ENCODE measurements at places on chromosomes 16 and 17.
A peak's percentile ranks its signal among the peaks of the same experiment; 100 is the strongest.

DNA sequence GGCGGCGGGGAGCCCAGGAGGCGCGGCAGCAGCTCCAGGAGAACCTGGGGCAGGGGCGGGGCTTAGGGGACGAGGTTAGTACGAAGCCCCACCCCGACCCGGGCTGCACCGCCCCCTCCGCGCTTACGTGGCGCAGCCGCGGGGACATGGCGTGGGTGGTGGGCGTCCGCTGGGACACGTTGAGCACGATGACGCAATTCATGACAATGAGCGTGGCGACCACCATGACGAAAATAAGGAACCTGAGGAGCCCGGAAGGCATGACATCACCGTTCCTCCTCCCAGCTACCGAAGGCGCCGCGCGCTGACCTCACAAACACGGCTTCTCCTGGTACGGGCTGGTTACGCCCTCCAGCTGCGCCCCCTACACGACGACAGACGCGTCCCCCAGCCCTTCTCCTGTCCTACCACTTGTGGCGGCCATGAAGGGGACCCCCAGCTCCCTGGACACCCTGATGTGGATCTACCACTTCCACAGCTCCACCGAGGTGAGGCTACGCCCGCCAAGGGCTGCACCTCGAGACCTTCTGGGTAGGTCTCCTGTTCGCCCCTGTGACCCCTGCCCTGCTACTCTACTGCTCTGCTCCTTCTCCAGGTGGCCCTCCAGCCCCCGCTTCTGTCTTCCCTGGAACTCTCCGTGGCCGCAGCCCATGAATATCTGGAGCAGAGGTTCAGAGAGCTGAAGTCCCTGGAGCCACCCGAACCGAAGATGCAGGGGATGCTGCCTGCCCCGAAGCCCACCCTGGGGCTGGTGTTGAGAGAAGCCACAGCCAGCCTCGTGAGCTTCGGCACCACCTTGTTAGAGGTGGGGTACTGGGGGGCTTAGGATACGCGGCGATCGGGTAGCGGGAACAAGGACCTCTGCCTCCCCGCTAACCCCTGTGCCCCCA, at the start of gene C17orf107:
C17orf107 (plus strand) TSS at position 196 of the 890 bp plus-strand sequence; CDS start at position 423, 227 bp downstream.
- DNase-seq: peak; percentile 99

DNA sequence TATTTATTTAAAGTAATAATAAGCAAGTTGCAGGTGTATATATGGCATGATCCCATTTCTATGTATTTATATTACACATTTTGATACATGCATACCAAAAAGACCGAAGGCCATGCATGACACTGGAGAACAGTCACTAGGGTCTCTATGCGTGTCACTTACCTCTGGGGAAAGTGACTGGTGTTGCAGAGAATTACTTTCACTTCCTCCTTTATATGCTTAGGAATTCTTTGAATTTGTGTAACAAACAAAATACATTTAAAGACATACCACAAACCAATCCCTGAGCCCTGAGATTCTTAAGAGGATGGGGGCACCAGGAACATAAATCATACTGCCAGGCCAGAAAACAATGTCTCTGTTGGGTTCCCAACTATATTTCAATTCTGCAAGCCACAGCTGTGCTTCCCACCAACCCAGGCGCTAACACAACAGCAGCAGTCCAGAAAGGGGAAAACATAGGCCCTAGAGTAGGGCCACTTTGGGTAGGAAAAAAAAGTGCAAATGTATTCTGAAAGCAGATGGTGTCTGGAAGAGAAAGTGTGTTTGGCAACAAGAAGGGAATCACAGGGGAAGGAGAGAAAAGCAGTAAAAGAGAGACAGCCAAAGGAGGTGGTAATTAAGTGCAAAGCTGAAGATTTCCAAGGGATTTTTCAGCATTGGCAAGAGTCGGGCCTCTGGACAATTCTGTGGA, 24.5 kb upstream of the HYDIN start:
- DNase-seq: peak; percentile 40

DNA sequence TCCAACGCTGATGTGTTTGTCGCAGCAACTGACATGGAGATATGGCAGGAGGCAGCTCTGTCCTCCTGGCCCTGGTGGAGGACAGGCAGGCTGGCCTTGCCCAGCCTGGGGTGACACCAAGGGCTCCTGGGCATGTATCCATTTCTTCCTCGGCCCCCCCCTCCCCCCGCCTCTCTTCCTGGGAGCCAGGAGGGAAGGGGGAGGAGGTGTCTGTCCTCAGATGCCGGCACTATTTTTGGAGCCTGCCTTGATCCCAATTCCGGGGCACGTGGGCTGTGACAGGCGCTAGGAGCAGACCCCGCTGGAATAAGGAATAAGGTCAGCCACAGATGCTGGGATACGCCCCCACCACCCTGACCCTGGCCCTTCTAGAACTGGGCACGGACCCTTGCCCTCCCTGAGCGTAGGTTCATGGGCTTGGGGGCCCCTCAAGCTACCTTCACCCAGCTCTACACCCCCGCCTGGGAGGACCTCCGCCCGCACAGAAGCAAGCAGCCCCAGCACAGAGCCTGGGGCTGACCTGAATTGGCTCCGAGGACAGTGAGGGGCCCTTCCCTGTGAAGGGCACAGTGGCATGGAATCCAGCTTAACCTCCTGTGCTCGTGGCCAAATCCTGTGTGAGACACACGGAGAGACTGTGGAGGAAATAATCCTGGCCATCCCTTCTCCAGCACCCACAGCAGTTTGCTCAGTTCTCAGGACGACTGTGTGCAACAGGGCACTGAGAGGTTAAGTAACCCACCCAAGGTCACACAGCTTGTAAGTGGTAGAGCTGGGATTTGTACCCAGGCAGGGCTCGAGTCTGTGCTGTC, 24.1 kb downstream of the SEC14L5 start:
- no peak for DNase-seq

DNA sequence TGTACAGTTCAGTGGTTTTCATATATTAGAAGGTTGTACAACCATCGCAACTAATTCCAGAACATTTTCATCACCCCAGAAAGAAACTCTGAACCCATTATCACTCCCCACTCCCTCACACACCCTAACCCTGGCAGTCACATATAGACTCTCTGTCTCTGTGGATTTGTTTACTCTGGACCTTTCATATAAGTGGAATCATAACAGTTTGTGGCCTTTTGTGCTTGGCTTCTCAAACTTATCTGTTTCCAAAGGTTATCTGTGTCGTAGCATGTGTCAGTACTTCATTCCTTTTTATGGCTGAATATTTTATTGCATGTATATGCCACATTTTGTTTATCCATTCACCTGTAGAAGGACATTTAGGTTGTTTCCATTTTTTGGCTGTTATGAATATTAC, 12.4 kb downstream of the TENT4B start:
- no peak for DNase-seq

GRCh38 chr16:50578137-50578536, 29.9 kb downstream of the NKD1 start:
- DNase-seq: peak; percentile 76

- no peak for DNase-seq
Observed at GRCh38 chr16:89473136-89473712, 17.1 kb downstream of the ANKRD11 start.

GRCh38 chr17:5651348-5651747, 67.0 kb upstream of the NLRP1 start:
- no peak for DNase-seq

GRCh38 chr16:65967376-65967775, 399.1 kb upstream of the CDH5 start:
- no peak for DNase-seq

- DNase-seq: no peak
Observed at GRCh38 chr17:64607862-64608565, 54.1 kb downstream of the SMURF2 start.

- peak; percentile 56 for DNase-seq
Observed at GRCh38 chr17:78112518-78113471, 15.8 kb downstream of the TMC6 start.

DNA sequence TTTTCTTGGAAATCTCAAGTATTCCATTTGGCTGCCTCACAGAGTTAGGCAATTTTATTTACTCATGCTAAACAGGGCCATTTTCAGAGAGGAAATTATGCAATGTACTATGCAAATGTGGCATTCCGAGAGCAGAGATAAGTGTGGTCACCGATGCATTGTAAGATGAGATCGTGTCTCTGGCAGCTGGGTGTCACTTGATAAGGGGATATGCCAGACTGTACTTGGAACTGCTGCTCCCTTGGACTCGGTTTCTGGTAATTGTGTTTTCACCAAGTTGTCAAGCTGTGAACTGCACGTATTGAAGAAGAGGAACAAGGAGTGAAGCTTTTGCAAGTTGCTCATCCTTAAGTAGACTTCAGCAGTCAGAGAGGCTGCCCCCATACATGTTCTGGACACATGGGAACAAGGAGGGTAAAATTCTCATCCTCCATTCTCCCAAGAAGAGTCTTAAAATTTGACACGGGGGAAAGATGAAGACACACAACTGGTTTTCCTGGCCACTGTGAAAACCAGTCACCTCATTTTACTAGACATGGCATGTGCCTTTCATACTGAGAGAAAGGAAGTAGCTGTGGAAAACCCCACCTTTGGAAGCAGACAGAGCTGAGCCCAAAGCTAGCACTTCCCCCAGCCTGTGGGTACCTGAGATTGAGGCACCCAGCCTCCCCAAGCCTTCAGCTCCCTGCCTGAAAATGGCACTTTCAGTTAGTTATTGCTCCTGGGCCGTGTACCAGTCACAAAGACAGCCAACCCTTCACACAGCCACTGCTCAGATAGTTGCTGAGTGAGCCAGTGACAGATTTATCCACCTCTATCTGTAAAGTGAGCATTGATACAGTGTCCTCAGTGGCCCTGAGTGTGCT, 150.7 kb downstream of the SOCS1 start:
- DNase-seq: peak; percentile 95

DNA sequence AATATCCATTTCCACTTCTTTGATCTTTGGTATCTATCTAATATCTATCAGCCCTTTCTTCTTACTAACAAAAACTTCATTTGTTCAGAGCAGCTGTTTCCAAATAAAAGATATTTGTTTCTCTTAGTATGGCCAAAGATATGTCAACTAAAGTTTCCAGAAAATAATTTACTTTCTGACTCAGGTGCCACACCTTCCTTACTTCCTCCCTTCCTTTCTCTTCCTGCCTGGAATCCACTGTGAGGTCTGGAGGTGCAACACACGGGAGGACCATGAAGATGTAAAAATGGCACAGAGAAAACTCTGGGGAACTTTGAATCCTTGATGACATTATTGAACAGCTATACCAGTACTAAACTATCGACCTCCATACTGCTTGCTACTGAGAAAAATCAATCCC, 14.0 kb downstream of the MED13 start:
- DNase-seq: no peak

DNA sequence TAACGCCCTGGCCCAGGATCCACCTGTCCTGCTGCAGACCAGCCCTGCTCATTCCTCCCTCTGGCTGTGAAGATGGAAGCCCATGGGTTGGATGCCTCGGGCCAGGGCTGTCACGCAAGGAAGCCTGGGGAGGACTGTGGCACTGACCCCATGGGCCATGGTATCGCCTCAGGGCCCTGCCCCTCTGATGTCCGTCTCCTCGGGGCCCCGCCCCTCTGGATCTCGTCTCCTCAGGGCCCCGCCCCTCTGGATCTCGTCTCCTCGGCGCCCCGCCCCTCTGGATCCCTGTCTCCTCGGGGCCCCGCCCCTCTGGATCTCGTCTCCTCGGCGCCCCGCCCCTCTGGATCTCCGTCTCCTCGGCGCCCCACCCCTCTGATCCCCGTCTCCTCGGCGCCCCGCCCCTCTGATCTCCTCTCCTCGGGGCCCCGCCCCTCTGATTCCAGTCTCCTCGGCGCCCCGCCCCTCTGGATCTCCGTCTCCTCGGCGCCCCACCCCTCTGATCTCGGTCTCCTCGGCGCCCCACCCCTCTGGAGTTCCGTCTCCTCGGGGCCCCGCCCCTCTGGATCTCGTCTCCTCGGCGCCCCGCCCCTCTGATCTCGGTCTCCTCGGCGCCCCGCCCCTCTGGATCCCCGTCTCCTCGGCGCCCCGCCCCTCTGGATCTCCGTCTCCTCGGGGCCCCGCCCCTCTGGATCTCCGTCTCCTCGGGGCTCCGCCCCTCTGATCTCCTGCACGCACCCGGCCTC, 24.0 kb downstream of the METRNL start:
- no peak for DNase-seq

DNA sequence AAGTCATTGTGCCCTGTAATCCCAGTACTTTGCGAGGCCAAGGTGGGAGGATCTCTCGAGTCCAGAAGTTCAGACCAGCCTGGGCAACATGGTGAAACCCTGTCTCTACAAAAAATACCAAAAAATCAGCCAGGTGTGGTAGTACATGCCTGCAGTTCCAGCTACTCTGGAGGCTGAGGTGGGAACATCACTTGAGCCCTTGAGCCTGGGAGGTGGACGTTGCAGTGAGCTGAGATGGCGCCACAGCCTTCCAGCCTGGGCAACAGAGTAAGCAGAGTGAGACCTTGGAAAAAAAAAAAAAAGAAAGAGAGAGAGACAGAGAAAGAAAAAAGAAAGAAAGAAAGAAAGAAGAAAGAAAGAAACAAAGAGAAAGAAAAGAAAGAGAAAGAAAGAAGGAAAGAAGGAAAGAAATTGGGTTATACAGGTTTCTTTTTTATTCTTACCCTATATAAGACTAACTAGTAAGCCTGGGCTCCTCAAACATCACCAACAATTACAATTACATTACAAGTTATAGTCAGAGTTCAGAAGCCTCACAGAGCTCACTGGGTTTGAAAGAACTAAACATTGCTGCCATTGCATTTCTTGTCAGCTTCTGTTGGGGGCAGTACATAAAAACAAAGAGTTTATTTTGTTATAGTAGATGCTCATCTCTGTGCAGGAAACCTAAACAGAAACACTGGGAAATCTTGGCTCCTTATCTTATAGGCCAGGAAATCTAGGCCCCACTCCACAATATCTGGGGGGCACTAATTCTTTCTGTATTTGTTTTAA, 6.7 kb upstream of the ABCA9 start:
- DNase-seq: no peak

DNA sequence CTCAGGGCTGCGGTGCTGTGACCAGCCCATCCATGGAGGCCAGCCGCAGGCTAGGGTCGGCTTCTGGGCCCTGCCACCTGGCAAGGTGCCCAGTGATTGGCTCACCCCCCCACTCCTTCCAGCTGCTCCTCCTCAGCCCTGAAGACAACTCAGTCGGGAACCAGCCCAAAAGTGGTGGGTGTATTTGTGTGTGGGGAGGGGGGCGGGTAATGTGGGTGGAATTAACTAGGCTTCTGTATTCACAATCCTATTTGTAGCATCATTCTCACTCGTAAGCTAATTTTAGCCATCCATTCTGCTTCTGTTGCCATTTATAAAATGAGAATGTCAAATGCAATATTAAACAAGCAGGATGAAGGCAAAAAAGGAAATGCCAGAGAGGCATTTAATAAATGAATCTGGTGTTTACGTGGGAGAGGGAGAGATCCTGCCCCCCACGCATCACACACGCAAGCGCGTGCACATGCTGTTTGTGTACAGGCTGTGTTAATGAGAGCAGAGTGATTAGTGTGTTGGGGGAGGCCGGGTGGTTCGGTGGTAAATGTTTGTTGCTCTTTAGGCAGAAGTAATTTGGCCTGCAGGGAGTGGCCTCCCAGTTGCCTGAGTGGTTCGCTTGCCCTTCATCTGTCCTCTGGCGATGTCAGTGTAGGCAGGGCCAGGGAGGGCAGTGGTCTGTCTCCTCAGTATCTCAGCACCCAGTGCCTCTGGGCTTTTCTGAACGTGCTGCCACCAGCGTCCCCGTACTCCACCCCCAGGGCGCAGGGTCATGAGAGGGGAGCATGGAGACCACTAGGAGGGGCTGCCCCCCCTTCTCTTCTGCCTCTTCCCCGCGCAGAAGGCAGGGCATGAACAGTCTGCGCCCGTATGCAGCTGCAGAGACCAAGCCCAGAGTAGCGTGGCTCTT, 140.1 kb downstream of the CCDC182 start:
- no peak for DNase-seq
